ENCODE measurements at places on chromosomes 7 and 10.

DNA sequence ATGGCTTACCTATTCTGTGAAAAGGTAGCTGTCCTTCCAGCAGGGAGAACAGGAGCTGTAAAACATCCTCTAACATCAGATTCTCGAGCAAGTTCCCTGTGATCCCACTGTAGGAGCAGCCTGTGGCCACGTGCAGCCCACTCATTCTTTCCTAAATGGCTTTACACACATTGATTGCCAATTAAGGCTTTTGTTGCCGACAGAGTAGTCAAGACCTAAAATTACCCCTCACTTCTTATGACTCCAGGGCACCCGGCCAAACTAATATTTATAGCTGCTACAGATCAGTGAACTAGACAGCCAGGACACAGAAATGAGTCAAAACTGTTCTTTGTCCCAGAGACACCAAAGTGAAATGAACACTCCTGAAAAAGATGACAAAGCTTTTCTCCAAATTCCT, 832.1 kb downstream of the SORCS3 start:
- no peak for DNase-seq

GRCh38 chr7:134013249-134013648, 113.9 kb upstream of the LRGUK start:
- no peak for DNase-seq

DNA sequence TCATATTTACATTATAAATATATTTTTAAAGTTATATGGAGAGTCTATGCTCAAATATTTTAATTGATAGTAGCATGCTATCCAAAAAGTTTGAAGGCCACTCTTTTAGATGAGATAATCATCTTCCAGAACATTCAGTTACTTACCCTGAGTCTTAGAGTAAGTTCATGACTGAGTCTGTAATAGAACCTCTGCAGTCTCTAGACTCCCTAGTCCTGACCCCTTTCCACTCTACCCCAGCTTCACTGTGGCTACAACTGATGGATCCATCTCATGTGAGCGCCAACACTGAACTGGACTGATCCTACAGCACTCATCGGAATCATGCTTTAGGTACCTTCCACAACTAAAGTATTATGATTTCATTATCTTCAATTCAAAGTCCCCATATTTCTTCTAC, 10.1 kb downstream of the HACD1 start:
- DNase-seq = no peak

GRCh38 chr10:76051007-76051936, 619.8 kb downstream of the LRMDA start:
- DNase-seq = no peak

- no peak for DNase-seq
Observed at GRCh38 chr7:32957326-32958045, at the start of gene FKBP9. FKBP9 (plus strand) TSS chr7:32957440; CDS start chr7:32957574, 134 bp downstream.

- no peak for DNase-seq
Observed at GRCh38 chr7:100832281-100832633, 4.9 kb upstream of the EPHB4 start.

- DNase-seq = no peak
Observed at GRCh38 chr10:129852829-129853561, 111.1 kb downstream of the EBF3 start.

GRCh38 chr10:8595140-8595539, 540.7 kb downstream of the GATA3 start:
- no peak for DNase-seq

GRCh38 chr10:105192146-105192545, 551.1 kb downstream of the SORCS3 start:
- no peak for DNase-seq

DNA sequence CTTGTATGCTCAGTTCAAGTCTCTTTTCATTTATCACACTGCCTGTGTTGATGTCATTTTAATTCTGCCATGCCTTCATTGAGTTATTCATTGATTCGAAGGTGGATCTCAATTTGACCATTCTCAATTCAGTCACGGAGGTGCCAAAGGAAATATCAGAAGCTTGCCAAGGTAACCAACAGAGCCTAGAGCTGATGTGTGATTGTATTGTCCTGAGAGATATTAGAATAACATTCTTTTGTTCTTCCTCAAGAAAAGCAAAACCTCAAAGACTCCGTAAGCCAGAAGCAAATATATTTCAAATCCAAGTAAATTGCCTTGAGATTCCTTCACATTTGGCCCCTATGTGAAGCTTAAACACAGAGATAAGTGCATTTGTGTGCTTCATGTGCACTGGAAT, 345.3 kb downstream of the CXCL12 start:
- DNase-seq = no peak

DNA sequence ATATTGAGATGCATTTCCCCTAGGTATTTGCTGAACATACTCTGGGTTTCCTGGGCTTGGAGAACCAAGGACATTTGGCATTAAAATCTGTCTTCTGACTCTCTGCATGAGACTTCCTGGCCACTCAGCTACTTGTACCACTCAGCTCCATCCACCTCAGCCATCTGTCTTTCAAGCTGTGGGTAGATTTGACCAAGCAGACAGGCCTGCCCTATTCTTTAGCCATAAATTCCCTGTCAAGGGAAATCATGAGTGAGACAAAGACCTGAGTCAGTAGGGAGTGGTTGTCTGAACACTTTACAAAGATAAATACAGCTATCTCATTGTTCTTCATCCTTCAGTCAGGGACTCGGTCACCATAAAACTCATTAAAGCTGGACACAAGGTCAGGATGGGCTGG, 399.1 kb downstream of the GPAM start:
- DNase-seq = no peak

DNA sequence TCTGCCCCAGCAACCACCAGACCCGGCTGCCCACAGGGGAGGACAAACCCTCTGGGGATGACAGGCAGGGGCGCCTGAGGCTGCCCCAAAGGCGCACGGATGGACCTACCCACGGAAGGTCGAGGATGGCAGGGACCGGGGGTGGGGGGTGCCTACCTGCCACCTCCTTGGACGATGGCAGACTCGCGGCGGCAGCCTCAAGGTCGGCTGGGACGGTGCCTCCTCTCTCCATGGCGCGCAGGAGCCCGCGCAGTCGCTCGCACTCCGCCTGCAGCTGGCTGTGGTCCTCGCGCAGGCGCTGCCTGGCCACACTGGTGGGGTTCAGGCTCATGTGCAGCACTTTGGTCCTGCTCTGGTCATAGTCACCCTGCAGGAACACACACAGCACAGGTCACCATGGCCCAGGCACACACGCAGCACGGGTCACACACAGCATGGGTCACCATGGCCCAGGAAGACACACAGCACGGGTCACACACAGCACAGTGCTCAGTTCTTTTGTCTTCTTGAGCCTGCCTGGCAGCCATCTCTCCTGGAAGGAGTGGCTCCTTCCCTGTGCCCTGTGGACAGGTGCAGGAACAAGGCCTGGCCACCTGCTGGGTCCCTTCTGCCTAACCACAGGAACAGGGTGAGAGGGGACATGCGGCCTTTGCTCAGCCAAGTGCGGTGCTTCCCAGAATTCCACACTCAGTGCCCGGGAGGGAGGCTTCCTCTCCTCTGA, 266.6 kb downstream of the ELFN1 start:
- DNase-seq = no peak

DNA sequence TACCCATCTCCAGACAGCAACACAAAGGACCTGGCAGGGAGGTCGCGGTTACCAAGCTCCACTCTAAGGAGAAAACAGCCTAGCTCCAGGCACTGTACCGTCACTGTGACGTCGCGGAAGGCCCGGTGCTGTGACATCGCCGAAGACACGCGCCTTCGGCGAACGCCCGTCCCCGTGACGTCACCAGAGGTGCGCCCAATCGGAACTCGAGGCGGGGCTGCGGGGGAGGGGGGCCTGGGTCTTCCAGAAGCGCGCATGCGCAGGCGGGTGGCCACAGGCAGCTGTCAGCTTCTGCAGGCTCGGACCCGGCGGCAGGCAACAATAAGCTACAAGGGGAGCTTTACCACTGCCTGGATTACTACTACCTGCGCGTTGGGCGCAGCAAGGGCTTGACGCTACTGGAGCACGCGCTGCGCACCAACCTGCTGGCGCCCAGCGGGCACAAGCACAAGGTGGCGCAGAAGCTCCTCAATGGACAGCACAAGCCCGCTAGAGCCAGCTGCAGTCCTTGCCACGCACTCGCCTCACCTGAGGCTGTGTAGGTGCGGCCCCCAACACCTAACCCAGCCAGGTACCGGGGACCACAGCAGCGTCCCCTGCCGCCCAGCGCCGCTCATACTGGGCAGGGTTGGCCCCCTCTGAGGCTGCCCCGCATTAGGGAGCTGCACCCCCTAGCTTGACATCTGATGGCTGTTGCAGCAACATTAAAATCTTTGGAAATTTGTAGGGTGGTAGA, 208.4 kb downstream of the TPST1 start:
- DNase-seq = peak; percentile 66

DNA sequence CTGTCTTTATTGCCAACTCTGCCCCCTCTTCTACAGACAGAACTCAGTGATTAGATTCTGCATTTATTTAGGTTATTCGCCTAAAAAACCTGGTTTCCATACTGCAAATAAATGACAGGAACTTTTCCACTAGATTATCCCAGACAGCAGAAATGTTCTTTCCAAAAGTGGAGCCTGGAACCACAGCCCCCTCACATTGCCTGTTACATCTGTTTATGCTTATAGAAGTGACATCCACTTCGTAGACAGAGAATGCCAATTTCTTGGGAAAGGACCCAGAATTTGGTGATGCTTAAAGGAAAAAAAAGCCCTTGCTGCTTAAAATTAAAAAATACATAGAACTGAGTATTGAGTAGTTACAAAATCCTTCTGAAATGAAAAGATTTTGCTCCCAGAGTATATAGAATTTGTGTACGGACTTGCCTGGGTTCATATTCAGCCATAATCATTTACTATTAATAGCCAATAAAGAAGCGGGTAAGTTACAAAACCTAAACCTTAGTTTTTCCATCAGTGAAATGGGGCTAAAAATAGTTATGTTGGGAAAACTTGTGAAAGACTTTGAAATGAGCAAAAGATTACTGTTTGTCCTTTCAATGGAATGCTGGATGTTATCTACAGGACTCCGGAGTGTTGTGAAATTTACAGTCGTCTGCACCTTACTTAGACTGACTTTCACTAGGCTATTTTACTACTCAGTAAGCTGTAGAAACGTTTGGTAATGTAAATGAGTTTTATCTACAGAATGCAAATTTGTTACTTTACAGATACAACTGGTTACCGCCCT, 1.1 kb upstream of the PPP1R9A start:
- no peak for DNase-seq

DNA sequence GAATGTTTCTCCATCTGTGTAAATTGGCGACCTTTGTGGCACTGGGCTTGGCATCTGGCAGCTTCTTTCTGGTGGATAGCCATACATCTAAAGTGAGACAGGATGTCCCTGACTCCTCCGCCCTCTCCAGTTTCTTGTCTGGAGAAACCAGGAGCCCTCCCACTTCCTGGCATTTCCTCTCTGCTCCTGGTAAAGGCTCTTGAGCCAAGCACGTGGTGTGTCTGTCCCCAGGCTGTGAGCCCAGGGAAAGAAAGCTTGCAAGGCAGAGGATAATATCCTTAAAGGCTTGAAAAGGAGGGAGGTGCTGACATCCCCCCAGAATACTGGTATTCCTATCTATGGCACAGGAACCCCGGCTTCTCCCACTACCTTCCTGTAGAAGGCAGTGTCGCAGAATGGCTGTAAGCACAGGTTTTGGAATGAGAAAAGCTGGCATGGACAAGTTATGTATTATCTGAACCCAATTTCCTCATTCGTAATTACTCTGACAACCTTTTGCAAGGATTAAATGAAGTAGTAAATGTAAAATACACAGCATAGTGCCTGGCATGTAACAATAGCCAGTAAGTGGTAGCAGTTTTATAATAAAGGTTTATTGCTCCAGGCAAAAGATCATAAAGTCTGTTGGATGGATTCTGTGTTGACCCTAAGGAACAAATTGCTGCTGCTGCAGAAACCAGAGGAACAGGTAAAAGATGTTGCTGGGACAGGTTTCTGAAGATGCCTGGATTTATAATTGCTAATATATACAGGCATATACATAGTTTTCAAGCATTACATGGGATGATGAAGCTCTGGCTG, 11.8 kb upstream of the ACSL5 start:
- DNase-seq = no peak

DNA sequence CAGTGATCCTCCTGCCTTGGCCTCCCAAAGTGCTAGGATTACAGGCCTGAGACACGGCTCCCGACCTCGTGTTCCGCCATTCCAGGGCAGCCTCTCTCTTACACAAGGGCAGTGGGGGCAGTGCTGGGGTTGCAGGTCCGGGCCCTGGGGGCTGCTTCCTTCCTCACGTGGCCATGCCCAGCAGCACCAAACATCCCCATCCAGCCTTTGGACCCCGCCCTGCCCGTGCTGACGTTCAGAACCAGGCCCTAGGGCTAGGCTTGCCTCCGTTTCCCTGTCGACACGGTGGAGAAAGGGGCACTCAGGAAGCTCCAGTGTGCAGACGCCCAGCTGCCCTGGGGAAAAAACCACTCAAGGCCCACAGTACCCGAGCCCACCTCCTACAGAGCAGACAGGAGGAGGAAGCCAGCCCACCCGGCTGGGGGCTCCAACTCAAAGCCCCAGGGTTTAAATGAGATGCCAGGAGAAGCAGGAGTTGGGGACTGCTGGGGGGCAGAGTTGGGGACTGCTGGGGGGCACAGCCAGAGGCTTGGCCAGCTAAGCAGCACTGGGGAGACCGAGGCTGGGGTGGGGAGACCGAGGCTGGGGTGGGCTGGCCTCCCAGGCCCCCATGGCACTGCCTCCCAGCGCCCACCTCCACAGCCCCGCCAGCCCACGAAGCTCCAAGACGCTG, 35.9 kb downstream of the ADAP1 start:
- DNase-seq = no peak

GRCh38 chr10:75858339-75858738, 426.9 kb downstream of the LRMDA start:
- DNase-seq = no peak

DNA sequence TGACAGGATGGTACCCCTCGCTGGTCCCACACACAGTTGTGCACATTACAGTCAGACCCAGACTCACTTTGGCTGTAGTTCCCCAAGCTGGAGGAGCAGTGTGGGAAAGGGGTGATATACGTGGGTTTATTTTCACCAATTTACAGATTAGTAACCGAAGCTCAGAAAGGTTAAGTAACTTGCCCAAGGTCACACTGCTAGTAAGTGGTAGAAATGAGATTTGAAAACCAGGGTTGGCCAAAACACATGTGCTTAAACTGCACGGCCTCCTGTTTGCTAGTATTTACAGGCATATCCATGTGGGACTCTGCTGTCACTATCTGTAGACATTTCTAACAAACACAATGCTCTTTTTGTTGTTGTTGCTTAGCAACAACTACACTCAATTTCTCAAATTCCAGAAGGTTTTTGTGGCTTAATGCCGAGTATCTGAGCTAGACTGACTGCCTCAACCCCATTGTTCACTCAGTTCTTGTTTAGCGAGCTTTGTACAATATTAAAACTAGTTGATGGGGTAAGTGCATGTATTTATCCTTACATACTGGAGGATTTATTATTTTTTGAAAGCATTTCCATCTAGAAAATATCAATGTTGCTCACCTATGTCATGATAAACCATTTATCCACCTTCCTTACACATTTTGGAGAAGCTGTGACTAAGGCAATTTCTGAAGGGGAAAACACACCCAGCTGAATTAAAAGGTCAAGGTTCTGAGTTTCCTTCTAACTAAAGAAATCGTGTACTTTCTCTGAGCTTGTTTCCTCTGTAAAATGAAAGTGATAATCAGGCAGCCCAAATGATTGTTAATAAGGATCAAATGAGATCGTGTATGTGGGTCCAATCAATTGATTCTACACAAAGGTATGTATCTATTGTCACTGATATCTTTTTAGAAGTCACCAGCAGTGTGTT, 5.3 kb upstream of the TMEM139 start:
- no peak for DNase-seq

GRCh38 chr7:19713676-19714075, 4.8 kb upstream of the POLR1F start:
- no peak for DNase-seq
